Thymus (tissue), 14 donors: ENCODE measurements at places on chromosomes 4 and X. TPM values are rescaled to one million over a fixed set of nuclear protein-coding genes. Genes with fewer than 3 reads are reported as not detected.

DNA sequence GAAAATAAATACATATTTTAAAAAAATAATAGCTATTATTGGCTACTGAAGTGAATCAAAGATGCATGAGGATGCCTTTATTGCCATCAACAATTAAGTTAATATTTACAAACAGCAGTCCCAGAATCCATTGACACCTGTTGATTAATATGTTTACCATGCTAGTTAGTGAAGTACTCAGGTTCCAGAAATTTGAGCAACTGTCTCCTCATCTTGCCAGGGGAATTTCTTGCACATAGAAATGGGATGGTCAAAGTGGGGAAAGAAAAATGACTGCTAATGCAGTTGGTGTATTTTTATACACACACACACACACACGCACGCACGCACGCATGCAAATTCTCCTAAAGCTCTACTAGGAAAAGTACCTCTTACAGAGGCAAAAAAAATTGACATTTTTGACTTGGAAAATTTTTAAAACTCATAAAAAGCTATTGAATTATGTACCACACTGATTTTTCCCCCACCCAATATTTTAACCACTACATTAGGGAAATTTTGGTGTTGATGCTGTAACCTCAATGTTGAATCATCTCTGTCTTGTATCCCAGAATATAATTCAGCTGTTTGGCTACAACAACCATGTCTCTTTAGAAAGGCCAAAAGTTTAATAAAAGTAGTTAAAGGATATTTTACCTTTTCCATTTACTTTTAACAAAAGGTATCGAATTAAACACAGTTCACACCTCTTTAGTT, 105.3 kb upstream of the TMEM150C start:
- H3K4me1 ChIP-seq, result no peaks in the 10 kb centered on the region
- H3K36me3 ChIP-seq, result no peaks in the 10 kb centered on the region
- no peak overlapping the region for H3K27ac ChIP-seq
- DNase-seq, result no peak
- H3K4me3 ChIP-seq, result no peak overlapping the region

The SASH3 gene
- 176 TPM for total RNA-seq

GRCh38 chrX:10660171-10660570, 39.8 kb upstream of the MID1 start:
- no peaks in the 10 kb centered on the region for H3K4me1 ChIP-seq
- no peak overlapping the region for H3K27ac ChIP-seq
- no peak for DNase-seq
- H3K4me3 ChIP-seq, result no peak overlapping the region
- H3K36me3 ChIP-seq, result no peaks in the 10 kb centered on the region
- H3K27me3 ChIP-seq, result no peaks in the 10 kb centered on the region

- H3K36me3 ChIP-seq, result no peaks in the 10 kb centered on the region
- H3K27ac ChIP-seq, result no peak overlapping the region
- no peaks in the 10 kb centered on the region for H3K27me3 ChIP-seq
- DNase-seq, result no peak
- H3K4me1 ChIP-seq, result no peaks in the 10 kb centered on the region
These were observed 67.3 kb downstream of the AFAP1 start for GRCh38 chr4:7872264-7872771.

GRCh38 chr4:92047209-92047875, 256.4 kb upstream of the GRID2 start:
- H3K4me1 ChIP-seq, result no peaks in the 10 kb centered on the region
- H3K27me3 ChIP-seq, result no peaks in the 10 kb centered on the region
- DNase-seq, result no peak
- H3K4me3 ChIP-seq, result no peak overlapping the region
- H3K27ac ChIP-seq, result no peak overlapping the region
- no peaks in the 10 kb centered on the region for H3K36me3 ChIP-seq

- peaks cover 5% of the 10 kb centered on the region for H3K4me1 ChIP-seq
- H3K4me3 ChIP-seq, result no peak overlapping the region
- DNase-seq, result no peak
- H3K27ac ChIP-seq, result no peak overlapping the region
These were observed 146.7 kb downstream of the PJA1 start for GRCh38 chrX:69018416-69019072.

GRCh38 chrX:36445566-36445965, 526.0 kb downstream of the CFAP47 start:
- no peaks in the 10 kb centered on the region for H3K4me1 ChIP-seq
- H3K27me3 ChIP-seq, result no peaks in the 10 kb centered on the region
- no peak overlapping the region for H3K4me3 ChIP-seq
- no peak for DNase-seq
- no peak overlapping the region for H3K27ac ChIP-seq

GRCh38 chrX:22041907-22042530, 9.9 kb downstream of the PHEX start:
- no peak for DNase-seq
- H3K27me3 ChIP-seq, result no peaks in the 10 kb centered on the region
- no peak overlapping the region for H3K4me3 ChIP-seq
- no peaks in the 10 kb centered on the region for H3K4me1 ChIP-seq

The TLR7 gene
- total RNA-seq, result 2.2 TPM

GRCh38 chrX:103356130-103356798, at the start of gene TCEAL9:
Gene TCEAL9, plus strand, starts transcription at chrX:103356506. Its CDS starts 1,179 bp downstream, at chrX:103357685.
- H3K27me3 ChIP-seq, result no peaks in the 10 kb centered on the region
- H3K36me3 ChIP-seq, result no peaks in the 10 kb centered on the region
- no peak for DNase-seq
- peak within 1 kb of the TSS; percentile 71 for H3K4me3 ChIP-seq

The KIF4A gene
- total RNA-seq, result 14.6 TPM

- no peaks in the 10 kb centered on the region for H3K4me1 ChIP-seq
- H3K4me3 ChIP-seq, result no peak overlapping the region
- H3K27ac ChIP-seq, result no peak overlapping the region
These were observed 158.5 kb downstream of the DHRSX start for GRCh38 chrX:2342281-2342688.

GRCh38 chr4:73309211-73309610, 50.6 kb upstream of the ANKRD17 start:
- H3K27ac ChIP-seq, result no peak overlapping the region
- H3K27me3 ChIP-seq, result no peaks in the 10 kb centered on the region
- no peak overlapping the region for H3K4me3 ChIP-seq
- no peak for DNase-seq
- no peaks in the 10 kb centered on the region for H3K36me3 ChIP-seq

The EVC gene
- total RNA-seq, result 3.1 TPM

DNA sequence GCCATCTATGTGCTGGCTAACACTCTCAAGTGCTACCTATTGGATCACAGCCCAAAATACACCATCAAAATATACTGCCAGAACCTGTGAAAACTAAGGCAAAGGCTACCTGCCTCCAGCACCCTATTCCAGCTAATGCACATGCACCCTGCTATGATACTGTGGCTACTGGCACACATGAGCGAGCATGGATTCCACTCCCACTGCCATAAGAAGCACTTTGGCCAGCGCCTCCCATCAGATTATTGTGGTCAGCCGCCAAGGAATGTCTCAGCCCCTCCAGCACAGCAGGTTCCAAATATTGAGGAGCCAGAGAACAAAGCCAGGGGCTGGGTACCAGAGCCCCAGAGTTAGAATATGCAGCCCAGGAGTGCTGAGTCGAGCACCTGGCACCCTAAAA, 32.5 kb upstream of the TMPRSS11F start:
- H3K27me3 ChIP-seq, result no peaks in the 10 kb centered on the region
- no peak overlapping the region for H3K4me3 ChIP-seq
- no peaks in the 10 kb centered on the region for H3K36me3 ChIP-seq
- DNase-seq, result no peak
- no peaks in the 10 kb centered on the region for H3K4me1 ChIP-seq
- H3K27ac ChIP-seq, result no peak overlapping the region

The FRMPD4 gene
- 0.05 TPM for total RNA-seq

The TMPRSS11B gene
- 0.05 TPM for total RNA-seq

GRCh38 chr4:1247864-1248244, 1.1 kb downstream of the CTBP1 start:
- peak overlapping the region; percentile 98 for H3K27ac ChIP-seq
- no peak for DNase-seq
- peak overlapping the region; percentile 83 for H3K4me3 ChIP-seq
- H3K4me1 ChIP-seq, result peaks cover 28% of the 10 kb centered on the region
- H3K36me3 ChIP-seq, result peaks cover 6% of the 10 kb centered on the region

GRCh38 chrX:13938051-13938828, 91.5 kb downstream of the GEMIN8 start:
- no peak for DNase-seq
- H3K36me3 ChIP-seq, result no peaks in the 10 kb centered on the region
- peaks cover 3% of the 10 kb centered on the region for H3K4me1 ChIP-seq
- no peak overlapping the region for H3K27ac ChIP-seq
- H3K27me3 ChIP-seq, result peaks cover 2% of the 10 kb centered on the region
- H3K4me3 ChIP-seq, result peak overlapping the region; percentile 42

The FGF5 gene
- under 0.01 TPM for total RNA-seq

- H3K27ac ChIP-seq, result no peak overlapping the region
- no peak for DNase-seq
- no peaks in the 10 kb centered on the region for H3K27me3 ChIP-seq
- no peaks in the 10 kb centered on the region for H3K36me3 ChIP-seq
These were observed 229.9 kb downstream of the SOX3 start for GRCh38 chrX:140274811-140275525.

GRCh38 chr4:110640576-110640975, 17.7 kb upstream of the PITX2 start:
- peaks cover 88% of the 10 kb centered on the region for H3K27me3 ChIP-seq
- H3K27ac ChIP-seq, result no peak overlapping the region
- H3K36me3 ChIP-seq, result no peaks in the 10 kb centered on the region
- H3K4me1 ChIP-seq, result peaks cover 3% of the 10 kb centered on the region
- DNase-seq, result no peak

The NXF2 gene
- total RNA-seq, result not detected

- no peak for DNase-seq
- no peaks in the 10 kb centered on the region for H3K36me3 ChIP-seq
- H3K27me3 ChIP-seq, result no peaks in the 10 kb centered on the region
These were observed 111.0 kb upstream of the WDR17 start for GRCh38 chr4:175954685-175955084.

GRCh38 chr4:64705989-64706388, 296.7 kb upstream of the TECRL start:
- DNase-seq, result no peak
- no peak overlapping the region for H3K27ac ChIP-seq

DNA sequence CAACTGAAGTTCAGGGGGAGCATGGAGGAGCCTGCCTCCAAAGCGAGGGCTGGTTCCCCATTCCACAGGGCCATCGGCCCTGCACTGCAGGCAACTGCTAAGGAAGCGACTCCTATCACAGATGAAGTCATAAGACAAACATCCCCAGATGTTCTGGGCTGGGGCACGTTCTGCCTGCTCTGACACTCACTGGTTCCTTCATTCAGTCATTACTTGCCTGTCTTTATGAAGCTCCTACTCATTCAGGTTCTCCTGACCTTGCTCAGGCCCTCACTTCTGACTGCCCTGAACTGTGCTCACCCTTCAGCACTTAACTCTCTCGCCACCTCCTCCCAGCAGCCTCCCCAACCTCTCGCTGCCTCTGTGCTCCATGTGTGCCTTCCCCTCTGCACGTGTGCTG, 2.5 kb upstream of the SLC2A9 start:
- H3K36me3 ChIP-seq, result no peaks in the 10 kb centered on the region
- peak overlapping the region; percentile 13 for H3K27ac ChIP-seq
- peaks cover 3% of the 10 kb centered on the region for H3K4me1 ChIP-seq
- DNase-seq, result no peak
- H3K27me3 ChIP-seq, result no peaks in the 10 kb centered on the region

DNA sequence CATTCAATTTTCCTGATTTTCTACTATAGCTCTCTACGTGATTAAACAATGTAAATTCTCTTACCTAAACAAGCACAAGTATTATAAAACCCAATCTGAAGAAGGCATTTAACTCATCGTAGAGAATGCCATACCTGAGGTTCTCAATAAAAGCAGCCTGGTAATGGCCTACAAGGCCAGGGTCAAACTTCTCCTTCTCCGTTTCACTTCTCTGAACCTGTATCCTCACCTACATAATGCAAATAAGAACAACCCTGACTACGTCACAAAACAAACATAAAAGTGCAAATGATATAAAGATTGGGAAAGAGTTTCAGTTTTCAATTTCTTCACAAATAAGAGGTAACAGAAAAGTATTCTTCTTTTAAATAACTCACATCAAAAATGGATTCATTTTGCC, 55.6 kb upstream of the STS start:
- H3K4me3 ChIP-seq, result no peak overlapping the region
- DNase-seq, result no peak

GRCh38 chr4:5378002-5378401, 326.7 kb downstream of the STK32B start:
- H3K4me3 ChIP-seq, result no peak overlapping the region
- no peak for DNase-seq
- no peaks in the 10 kb centered on the region for H3K36me3 ChIP-seq
- H3K4me1 ChIP-seq, result no peaks in the 10 kb centered on the region

The TLR3 gene
- 2.6 TPM for total RNA-seq
